Breast epithelium (tissue), 4 donors: ENCODE measurements at places on chromosomes 13 and 19. TPM values are rescaled to one million over a fixed set of nuclear protein-coding genes. Genes with fewer than 3 reads are reported as not detected.

DNA sequence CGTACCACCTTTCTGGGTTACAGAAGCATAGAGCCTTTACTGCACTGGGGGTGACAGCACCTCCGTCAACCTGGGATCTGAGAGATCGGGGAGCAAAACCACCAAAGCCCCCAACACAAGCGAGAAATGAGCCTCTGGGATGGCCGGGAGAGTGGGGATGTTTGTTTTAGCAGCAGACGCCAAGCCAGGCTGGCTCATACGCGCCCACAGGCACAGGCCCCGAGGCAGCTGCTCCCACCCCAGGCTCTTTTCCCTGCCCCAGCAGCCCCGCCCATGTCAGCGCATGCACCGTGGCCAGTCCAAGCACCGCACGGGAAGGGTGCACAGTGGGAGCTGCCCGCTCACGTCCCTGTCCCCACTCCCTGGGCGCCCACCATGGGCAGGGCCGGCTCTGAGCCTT is 8.5 kb downstream of the PIP5K1C start:
- DNase-seq: no peak

The MAP4K1 gene
- 2.5 TPM for total RNA-seq

- no peak for DNase-seq
Observed at GRCh38 chr13:93511011-93511410, 284.4 kb downstream of the GPC6 start.

The TEX101 gene
- not detected for total RNA-seq

The ZNF829 gene
- total RNA-seq: 8.9 TPM

DNA sequence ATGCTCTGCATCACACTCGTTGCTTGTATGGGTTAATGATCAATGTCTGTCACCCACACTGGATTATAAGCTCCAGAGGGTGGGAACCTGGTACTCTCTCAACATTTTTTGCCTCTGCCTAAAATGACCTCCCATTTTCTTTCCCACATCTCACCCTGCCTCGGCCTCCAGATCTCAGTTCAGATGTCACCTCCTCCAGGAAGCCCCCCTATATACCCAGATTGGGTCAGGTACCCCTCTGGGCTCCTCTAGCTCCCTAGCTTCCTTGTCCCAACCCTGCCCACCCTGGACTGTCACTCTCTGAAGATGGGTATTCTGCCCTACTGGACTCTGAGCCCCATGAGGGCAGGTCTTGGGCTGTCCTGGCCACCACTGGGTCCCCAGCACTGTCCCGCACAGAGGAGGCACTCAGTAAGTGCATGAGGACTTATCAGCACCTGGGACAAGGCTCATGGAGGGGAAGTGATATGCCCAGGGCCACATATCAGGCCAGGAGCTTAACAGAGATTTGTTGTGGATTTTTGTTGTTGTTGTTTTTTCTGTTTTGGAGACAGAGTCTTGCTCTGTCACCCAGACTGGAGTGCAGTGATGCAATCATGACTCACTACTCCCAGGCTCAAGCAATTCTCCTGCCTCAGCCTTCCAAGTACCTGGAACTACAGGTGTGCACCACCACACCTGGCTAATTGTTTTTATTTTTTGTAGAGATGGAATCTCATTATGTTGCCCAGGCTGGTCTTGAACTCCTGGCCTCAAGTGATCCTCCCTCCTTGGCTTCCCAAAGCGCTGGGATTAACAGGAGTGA is 23.8 kb downstream of the PRKD2 start:
- no peak for DNase-seq

DNA sequence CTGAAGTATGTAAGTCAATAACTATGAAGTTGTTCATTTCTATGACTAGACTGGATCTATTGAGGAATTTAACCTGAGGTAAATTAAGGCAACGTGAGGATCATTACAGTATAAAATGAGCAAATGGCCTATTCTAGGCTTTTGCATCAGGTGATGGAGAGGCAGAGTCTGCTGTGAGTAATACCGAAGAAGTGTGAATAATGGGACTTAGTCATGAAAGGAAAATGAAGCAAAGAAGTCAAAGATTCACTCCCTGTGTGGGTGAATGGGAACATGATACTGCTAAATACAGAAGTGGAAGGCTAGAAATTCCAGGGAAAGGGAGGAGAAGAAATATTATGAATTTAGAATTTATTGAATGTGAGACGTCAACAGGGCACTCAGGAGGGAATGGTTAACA is 774.1 kb downstream of the LIG4 start:
- DNase-seq: no peak

- no peak for DNase-seq
Observed at GRCh38 chr19:35856546-35857149, at the start of gene KIRREL2. KIRREL2 (plus strand) TSS chr19:35856911; CDS start chr19:35857120, 209 bp downstream.

DNA sequence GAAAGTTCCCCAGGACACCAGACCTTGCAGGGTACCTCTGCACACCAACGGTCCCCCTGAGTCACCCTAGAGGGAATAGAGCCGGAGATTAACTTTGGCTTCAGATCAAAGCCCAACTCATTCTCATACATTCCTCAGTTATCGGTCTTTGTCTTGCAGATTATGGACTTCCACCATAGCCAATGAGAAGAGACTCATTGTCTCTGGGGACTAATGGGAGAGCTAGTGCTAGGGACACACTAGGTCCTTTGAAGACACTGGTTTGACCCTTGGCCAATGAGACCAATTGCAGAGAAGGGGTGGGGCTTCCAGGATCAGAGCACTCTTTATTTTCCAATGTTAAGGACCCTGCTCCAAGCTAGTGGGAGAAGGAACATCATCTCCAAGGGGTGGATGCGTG is 6.1 kb downstream of the KLK7 start:
- no peak for DNase-seq

DNA sequence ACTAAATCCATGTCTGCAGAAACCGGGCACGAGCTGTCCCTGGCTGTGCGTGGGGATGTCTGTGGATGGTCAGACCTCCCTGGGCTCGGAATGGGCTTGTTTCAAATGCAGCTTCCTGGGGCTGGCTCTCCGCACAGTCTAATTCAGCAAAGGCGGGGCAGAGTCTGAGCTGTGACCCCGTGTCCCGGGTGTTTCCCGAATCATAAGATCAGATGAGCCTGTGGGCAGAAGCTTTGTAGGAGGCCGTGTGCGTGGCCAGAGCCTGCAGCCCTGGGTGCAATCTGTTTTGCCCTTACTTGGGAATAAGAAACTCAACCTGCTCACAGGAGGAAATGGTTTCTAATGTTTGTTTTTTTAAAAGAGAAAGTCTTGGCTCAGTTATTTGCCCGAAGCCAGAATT is 13.9 kb upstream of the GNA11 start:
- peak; percentile 77 for DNase-seq

DNA sequence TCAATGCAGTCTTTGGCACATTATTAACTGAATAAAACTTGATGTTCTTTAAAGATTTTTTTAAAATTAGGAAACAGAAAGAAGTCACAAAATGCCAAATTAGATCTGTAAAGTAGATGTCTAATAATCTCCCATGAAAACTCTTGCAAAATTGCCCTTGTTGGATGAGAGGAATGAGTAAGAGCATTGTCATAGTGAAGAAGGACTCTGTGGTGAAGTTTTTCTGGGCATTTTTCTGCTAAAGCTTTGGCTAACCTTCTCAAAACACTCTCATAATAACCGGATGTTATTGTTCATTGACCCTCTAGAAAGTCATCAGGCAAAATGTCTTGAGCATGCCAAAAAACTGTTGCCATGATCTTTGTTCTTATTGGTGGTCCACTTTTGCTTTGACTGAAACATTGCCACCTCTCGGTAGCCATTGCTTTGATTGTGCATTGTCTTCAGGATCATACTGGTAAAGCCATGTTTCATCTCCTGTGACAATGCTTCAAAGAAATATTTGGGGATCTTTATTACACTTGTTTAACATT is 549.3 kb downstream of the LIG4 start:
- DNase-seq: no peak

DNA sequence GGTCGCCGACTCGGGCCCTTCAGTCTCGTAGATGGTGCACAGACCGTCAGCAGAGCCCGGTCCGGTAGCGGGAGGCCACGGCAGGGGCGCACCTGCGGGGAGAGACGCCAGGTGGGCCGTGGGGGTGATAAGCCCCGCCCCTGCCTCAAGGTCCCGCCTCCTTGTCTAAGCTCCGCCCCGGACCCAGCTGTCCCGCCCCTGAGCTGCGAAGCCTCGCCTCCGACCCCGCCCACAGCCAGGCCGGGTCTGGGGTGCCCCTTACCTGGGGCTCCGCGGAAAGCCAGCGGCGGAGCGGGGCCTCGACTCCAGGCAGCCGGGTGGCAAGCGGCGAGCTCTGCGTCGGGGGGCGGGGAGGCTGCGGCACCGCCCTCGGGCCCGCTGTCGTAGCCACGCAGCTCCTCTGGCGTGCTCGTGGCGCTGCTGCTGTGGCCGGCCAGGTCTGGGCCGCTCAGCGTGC is 4.7 kb downstream of the PRR36 start:
- peak; percentile 71 for DNase-seq

DNA sequence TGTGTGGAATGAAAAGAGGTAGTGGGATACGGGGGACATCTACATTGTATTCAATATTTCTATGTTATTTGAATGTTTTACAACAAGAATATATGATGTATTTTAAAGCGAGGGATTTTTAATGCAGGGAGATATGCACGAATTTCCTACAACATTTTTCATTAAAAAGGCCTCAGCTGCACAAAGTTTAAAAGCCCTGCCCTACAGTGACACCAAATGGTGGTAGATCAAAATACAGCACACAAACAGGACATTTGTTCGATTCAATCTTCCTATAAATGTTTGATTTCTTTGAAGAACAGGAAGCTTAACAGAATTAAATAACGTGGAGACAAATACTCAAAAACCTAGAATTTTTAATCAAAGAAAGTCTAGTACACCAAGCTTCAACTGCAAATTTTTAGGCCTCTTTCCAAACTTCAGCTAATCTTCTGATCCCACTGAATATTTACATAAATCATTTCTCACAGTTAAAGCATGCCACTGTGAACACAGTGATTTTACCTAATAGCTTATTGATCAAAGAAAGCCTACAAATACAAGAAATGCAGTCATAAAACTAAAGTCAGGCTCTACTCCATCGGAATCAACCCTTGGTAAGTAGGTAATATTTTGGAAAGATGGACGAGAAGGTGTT is 257.2 kb downstream of the DIAPH3 start:
- no peak for DNase-seq

GRCh38 chr13:46662690-46663089 is 109.7 kb downstream of the LRCH1 start:
- DNase-seq: no peak

- DNase-seq: no peak
Observed at GRCh38 chr13:113122550-113123225, at the start of gene F10. F10 (plus strand) TSS chr13:113122799; CDS start chr13:113122856, 57 bp downstream.

GRCh38 chr13:23159205-23159759 is 21.5 kb upstream of the SGCG start:
- DNase-seq: no peak

DNA sequence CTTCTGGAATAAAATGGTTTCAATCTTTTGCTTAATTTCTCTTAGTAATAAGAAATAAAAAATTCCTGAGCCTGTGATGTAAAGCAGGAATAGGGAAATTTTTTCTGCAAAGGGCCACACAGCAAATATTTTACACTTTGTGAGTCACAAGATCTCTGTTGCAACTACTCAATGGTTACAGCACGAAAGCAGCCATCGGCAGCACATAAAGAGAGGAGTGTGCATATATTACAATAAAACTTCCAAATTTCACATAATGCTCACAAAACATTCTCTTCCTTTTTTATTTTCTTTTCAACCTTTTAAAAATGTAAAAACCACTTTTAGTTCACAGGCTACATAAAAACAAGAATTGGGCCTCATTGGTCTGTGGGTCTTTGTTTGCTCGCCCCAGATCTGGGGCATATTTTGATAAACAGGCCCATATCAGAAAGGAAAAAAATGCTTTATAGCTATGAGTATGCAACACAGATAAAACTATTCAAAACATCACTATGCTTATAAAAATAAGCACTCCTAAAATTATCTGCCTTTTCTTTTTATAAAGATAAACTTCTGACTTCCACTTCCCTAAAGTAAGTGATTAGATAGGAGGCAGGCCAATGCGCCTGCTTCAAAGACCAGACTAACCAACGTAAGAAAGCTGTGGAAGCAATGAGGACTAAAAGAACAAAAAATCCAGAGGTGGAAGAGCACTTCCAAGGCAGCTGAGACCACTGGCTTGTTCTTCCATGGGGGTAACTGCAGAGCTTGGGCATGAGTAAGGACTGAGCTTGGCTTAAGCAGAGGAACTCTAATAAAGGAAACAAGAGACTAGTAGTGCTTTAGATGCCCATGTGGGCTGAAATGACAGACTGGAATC is 26.5 kb downstream of the MYCBP2 start:
- no peak for DNase-seq

The ZNF266 gene
- 45.8 TPM for total RNA-seq

The FCGBP gene
- total RNA-seq: 77.3 TPM

DNA sequence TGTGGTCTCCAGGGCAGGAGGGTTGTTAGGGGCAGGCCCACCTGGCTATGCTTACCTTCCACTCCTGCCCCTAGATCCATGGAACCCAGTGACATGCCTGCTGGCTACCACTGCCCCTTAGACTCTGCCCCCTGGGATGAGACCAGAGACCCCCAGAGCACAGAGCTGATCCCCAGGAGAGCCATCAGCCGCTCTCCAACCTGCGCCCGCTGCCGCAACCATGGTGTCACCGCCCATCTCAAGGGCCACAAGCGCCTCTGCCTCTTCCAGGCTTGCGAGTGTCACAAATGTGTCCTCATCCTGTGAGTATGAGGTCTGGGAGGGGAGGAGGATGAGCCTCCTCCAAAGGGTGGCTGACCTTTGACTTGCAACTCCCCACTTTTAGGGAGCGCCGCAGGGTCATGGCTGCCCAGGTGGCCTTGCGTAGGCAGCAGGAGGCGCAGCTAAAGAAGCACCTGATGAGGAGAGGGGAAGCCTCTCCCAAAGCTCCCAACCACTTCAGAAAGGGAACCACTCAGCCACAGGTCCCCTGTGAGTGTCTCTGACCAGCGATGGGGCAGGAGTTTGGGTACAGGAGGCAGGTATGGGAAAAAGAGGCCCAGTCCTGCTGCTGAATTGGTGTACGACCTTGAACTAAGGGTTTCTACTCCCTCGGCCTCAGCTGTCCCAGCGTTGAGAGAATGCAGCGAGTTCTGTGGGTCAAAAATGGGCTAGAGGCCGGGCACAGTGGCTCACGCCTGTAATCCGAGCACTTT is 2.7 kb downstream of the DMRTC2 start:
- DNase-seq: no peak

DNA sequence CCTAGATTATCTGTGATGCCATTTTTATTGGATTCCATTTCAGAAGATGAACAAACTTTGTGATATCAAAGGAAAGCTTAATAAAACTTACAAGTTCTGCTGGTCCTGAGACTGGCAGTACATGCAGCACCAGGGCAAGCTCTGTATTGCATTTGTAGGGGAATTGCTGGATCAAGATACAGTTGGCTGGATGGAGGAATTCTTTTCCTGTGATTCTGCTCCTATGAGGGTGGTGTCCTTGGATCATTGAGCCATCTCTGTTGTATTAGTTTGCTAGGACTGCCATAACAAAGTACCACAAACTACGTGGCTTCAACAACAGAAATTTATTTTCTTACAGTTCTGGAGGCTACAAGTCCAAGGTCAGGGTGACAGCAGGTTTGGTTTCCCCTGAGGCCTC is 33.9 kb upstream of the CSNK1A1L start:
- no peak for DNase-seq

The CYTH2 gene
- total RNA-seq: 74.7 TPM
